ENCODE measurements at places on chromosomes 2 and 18. TPM values are rescaled to one million over a fixed set of nuclear protein-coding genes. Genes with fewer than 3 reads are reported as not detected.

Gene CHRNG
- not detected for polyA plus RNA-seq

Gene C2orf15
- polyA plus RNA-seq: 8.7 TPM

Gene BMP10
- polyA plus RNA-seq: not detected

Gene DDX18
- 82.2 TPM for polyA plus RNA-seq

Gene UGT1A8
- not detected for polyA plus RNA-seq

Gene ADAM23
- polyA plus RNA-seq: 4.0 TPM

Gene CHPF
- polyA plus RNA-seq: 26.6 TPM

Gene NABP1
- polyA plus RNA-seq: 15.4 TPM

Gene NEURL3
- 0.62 TPM for polyA plus RNA-seq

Gene TMEM198
- polyA plus RNA-seq: 4.2 TPM

Gene LONRF2
- polyA plus RNA-seq: 2.5 TPM

Gene ATOH8
- 36.5 TPM for polyA plus RNA-seq

Gene MAL
- polyA plus RNA-seq: 3.7 TPM

Gene VWC2L
- polyA plus RNA-seq: not detected

Gene CFAP65
- 2.9 TPM for polyA plus RNA-seq

Gene PLCD4
- 10.0 TPM for polyA plus RNA-seq

Gene MYCN
- polyA plus RNA-seq: 13.5 TPM

Gene PLGLB2
- 2.7 TPM for polyA plus RNA-seq

Gene ZSWIM2
- not detected for polyA plus RNA-seq

Gene CDH7
- polyA plus RNA-seq: 1.5 TPM

Gene HOXD4
- polyA plus RNA-seq: 0.34 TPM

Gene C2orf72
- polyA plus RNA-seq: 0.21 TPM

Gene NPHP1
- polyA plus RNA-seq: 19.2 TPM

Gene BUB1
- 22.9 TPM for polyA plus RNA-seq

Gene ZAP70
- polyA plus RNA-seq: 2.0 TPM

Gene SP140L
- polyA plus RNA-seq: 19.8 TPM

Gene ADD2
- polyA plus RNA-seq: 4.6 TPM

Gene RHOB
- 61.8 TPM for polyA plus RNA-seq

Gene LDLRAD4
- 20.4 TPM for polyA plus RNA-seq

All from left lung (tissue), 14 donors.